ENCODE measurements at places on chromosomes 5 and 9.
A peak's percentile ranks its signal among the peaks of the same experiment; 100 is the strongest.

DNA sequence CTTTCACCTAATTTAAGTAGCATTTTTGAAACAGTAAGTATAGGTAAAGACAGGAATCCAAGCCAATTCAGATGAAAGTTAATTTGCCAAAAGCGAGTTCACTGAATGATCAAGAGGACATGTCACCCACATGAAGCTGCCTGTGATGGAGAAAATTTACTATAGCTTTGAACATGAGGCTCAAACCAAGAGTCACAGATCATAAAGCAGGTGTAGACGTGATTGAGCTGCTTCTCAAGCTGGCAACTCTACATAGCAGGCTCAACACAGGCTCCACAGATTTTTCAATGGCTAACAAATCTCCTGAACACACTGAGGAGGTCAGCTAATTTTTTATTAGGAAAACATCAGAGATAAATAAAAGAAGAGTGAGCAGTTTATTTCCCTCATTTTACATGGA is 173.7 kb downstream of the FAM114A2 start:
- DNase-seq, result no peak

DNA sequence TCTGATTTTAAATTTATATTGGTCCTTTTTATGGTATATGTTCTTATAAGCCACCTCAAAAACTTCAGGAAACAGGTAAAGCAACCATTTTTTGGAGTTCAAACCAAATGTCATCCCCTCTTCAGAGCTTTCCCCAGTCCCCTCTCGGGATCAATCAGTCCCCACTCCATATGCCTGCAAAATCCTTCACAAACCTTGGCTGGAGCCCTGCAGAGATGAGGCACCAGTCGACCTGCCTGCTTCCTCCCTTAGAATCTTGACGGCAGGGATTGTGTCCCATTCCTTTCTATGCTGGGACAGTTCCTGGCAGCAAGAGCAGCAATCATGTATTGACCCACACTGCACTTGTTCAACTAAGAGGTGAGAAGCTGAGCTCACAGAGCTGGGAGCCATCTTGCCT is 22.6 kb downstream of the B4GALT1 start:
- no peak for DNase-seq

- no peak for DNase-seq
These were observed 63.7 kb upstream of the IER5L start for GRCh38 chr9:129241725-129242124.

GRCh38 chr5:74492230-74492629 is 148.3 kb downstream of the ENC1 start:
- DNase-seq, result no peak

GRCh38 chr9:98859941-98860340 is 52.5 kb downstream of the GALNT12 start:
- no peak for DNase-seq

GRCh38 chr5:107968998-107969397 is 298.3 kb upstream of the EFNA5 start:
- peak; percentile 23 for DNase-seq

DNA sequence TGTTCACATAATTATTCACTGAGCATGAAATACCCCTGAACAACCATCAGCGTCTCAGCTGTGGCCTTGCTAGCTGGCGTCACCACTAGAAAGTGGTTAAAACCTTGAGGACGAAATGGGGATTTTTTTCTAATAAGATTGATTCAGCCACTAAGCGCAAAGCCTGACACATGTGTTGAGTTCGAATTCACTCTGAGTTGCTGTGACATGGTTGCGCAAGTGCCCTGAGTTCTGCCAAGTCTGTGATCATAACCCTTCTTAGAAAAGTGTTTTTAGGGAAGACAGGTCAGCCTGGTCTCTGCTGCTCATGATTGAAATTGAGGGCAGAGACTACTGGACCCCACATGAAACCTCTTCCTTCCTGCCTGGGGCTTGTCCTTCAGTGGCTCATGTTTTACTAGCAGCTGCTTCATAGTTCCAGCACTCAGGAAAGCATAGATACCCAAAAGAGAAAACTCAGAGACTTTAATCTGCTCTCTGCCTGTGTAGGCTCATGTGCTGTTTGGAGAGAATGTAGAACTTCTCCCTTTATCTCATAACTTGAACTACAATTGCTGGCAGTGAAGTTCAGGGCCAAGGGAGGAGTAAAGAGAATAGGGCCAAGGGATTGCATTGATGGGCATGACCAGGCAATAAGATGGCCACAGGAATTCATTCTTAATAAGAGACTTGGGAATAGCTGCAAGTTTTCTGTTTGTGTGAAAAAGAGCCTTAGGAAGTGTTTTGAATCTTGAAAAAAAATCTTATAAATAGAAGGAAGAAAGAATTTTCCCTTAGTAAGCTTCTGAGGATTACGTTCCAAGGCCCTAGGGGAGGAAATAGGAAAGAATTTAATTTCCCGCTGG is 66.8 kb upstream of the CXCL14 start:
- DNase-seq, result no peak

DNA sequence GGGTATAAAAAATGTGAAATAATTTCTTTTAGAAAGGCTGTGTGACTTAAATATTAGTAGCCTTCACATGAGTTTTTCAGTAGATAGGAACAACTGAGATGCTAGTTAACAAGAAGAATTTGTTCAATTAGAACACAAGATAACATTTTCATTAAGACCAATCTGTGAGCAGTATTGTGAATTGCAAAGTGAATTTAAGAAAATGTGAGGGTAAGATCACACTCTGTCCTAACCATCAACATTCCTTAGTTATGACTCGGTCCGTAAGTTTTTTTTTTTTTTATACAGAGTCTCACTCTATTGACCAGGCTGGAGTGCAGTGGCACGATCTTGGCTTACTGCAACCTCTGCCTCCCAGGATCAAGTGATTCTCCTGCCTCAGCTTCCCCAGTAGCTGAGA is 180.2 kb upstream of the EGFLAM start:
- no peak for DNase-seq

- no peak for DNase-seq
These were observed 366.9 kb upstream of the NUDT12 start for GRCh38 chr5:103929338-103930013.

GRCh38 chr5:173729079-173729765 is 112.8 kb upstream of the BOD1 start:
- no peak for DNase-seq

GRCh38 chr5:39461007-39461682 is 36.4 kb upstream of the DAB2 start:
- no peak for DNase-seq

GRCh38 chr5:61348447-61348846 is 16.4 kb downstream of the ZSWIM6 start:
- DNase-seq, result no peak

DNA sequence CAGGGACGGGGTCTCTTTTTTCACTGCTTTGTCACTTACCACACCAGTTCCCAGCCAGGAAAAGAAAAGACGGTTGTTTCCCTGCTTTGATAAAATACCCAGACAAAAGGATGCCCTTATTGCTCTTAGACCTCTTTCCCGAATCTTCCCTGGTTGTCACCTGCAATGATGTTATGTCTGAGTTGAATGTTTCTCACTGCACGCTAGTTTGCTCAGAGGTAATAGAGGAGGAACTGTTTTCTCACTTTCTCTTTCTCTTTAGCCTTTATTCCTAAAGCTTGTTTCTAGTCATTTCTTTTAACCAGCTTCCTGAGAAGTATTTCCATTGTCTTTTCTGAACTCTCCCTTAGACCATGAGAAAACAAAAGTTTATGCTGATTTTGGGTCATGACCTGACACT is 32.9 kb downstream of the ACER2 start:
- DNase-seq, result no peak

DNA sequence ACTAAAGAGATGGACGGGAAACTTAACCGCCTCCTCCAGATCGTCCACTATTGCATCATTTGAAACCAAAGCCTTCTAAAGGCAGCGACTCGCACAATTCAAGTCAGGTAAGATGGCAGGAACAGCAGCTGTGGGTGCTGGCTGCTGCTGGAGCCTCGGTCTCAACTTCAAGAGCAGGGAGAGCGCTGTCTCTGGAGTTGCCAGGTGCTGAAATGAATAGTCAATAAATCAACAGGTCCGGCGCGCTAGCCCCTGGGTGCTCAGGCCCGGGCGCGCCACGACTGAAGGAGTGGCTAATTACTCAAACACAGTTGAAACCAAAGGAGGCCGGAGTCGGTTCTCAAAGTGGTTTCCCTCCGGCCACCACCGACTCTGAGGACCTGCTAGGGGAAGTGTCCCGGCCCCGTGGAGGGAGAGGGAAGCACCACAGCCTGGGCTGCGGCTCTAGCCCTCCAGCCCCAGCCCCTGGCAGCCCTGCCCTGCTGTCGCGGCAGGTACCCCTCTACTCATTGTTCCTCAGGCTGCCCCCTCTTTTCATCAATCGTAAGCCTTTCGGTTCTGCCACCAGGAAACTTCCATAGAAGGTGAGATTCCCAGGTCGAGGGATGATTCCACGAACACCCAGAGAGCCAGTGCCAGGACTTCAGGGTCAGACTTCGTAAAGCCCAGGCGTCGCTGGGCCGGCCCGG is 804 bp downstream of the TTC39B start:
- DNase-seq, result peak; percentile 40

DNA sequence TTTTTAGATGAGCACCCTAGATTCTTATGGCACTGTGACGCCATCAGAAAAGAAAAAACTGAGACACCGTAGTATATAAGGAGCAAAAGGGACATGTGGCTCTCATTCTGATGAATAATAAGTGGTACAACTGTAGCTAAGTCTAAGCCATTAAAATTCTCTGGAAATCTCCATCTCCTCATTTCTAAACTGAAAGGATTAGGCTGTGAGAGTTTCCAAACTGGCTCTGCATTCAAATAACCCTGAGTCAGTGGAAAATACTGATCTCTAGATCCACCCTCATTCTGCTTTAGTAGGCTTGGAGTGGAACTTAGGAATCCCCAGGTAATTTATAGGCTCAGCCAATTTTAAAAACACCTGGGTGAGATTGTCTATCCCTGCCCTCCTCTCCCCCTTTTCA is 28.5 kb downstream of the PTAR1 start:
- no peak for DNase-seq

DNA sequence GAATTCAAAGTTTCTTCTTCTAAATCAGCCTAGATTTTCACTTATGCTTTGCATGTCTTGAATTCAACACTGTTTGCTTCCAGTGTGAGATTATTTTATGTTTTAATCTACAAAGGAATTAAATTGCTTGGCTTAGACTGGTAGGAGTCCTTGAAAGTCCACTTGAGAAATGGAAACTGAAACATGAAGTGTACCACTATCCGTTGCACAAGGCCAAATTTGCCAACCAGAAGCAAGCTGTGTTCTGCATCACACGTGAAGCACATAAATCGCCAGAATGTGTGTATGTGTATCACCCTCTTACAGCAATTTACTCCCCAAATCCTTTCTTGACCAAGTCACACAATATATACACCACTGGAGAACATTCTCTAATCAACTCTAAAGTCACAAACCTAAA is 10.3 kb downstream of the SEMA6A start:
- no peak for DNase-seq

DNA sequence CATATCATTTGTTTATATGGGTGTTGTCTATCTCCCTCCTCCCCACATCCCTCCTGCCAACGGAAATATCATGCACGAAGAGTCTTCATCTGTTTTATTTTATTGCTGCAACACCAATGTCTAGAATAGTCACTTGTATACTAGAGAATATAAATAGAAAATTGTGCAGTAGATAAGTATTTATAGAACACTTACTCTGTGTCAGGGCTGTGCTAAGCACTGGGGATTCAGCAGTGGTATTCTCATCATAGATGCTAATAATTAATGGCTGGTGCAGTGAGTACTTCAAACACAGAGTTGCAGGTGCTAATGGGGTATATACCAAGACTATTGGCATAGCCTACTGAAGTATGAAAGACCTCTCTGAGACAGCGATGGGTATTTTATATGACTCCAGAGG is 353.5 kb upstream of the CDH6 start:
- DNase-seq, result no peak

DNA sequence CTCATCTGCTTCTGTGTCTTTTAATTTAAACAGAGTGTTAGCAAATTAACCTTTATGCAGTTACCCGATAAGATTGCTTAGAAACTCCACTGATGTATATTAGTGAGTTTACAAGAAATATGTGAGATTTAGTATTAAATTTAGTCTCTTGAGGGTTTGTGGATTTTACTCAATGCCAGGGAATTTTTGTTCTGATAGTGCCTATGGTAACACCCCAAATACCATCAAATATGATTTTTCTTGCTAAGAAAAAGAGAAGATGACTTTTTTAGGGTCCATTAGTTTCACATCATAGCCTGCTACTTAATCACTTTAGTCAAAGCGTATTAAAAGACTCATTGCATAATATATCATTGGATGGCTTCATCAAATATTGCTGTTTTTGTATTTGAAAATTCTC is 224.9 kb downstream of the PCSK5 start:
- DNase-seq, result no peak

DNA sequence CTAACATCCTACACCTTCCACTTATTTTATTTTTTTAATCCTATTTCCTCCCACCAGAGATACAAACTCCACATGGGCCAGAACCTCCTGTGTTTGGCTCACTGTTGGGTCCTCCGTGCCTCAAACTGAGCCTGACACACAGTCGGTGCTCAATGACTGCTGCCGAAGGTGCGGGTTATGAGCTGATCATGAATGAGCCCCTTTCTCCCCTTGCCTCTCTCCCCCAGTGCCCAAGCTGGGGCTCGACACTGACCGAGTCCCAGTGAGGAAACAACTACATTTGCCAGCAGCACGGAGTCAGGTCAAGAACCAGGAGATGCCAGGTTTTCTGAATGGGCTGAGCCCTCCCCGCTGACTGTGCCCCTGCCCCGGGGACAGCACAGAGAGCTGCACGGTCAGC is 45.0 kb downstream of the SARDH start:
- DNase-seq, result no peak

GRCh38 chr5:757346-757930 is 27.1 kb downstream of the ZDHHC11B start:
- DNase-seq, result no peak

GRCh38 chr9:71108937-71109336 is 12.5 kb downstream of the TRPM3 start:
- no peak for DNase-seq

GRCh38 chr5:14415024-14415697 is 166.4 kb upstream of the OTULINL start:
- DNase-seq, result no peak

- no peak for DNase-seq
These were observed 596.3 kb downstream of the HINT1 start for GRCh38 chr5:130568791-130569190.

GRCh38 chr5:124764585-124764984 is 18.1 kb upstream of the ZNF608 start:
- no peak for DNase-seq

DNA sequence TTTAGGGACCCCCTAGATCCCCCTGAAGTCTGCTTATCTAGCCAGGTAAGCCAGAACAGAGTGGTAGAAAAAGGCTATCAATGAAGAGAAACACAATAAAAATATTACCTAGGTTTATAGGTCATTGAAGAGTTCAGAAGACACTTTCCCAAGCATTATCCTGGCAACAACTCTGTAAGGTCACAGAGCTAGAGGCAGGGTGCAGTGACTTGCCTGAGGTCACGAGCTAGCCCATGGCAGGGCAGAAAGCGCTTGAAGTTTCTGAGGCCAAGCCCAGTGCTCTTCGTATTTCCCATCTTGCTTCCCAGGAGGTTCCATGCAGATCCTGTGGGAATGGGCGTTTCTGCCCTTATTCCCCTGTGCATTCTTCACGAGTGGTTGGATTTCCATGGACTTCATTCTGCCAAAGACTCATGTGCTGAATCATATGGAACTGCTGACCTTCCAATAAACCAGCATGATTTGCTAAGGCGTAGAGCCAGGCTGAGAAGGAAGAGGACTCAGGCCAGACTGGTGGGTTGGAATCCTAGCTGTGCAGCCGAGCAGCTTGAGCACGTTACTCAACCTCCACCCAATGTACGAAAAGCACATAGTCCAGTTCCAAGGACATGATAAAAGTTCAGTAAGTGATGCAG is 22.1 kb downstream of the TRMO start:
- DNase-seq, result peak; percentile 72

Measured in HFFc6 (cell line).